Immature natural killer cell (primary cell): ENCODE measurements at places on chromosomes 12 and 14.

DNA sequence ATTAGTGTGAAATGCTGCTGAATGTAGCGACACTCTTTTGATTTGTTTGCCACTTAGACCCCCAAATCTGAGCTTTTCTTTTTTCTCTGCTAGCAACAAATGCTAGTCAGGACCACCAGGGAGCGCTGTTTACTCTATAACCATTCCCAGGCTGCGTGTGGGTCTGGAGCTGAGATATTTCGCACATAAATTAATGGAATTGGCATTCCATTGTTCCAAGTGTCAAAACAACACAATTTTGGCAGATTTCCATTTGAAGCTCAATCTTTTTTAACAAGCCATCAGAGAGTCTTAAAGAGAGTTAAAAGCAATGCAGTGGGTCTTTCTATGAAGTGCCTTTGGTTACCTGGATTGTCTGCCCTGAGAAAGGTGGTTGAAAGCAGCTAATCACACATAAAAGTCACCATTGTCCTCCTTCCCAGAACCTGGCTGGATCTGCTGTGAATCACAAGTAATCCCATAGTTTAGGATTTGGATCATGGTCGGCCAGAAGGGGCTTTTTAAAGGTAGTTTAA, 7.4 kb upstream of the TMEM132C start:
- H3K36me3 ChIP-seq = no peaks in the 10 kb centered on the region
- DNase-seq = peak; percentile 21
- no peaks in the 10 kb centered on the region for H3K4me1 ChIP-seq
- H3K27me3 ChIP-seq = peaks cover 4% of the 10 kb centered on the region

DNA sequence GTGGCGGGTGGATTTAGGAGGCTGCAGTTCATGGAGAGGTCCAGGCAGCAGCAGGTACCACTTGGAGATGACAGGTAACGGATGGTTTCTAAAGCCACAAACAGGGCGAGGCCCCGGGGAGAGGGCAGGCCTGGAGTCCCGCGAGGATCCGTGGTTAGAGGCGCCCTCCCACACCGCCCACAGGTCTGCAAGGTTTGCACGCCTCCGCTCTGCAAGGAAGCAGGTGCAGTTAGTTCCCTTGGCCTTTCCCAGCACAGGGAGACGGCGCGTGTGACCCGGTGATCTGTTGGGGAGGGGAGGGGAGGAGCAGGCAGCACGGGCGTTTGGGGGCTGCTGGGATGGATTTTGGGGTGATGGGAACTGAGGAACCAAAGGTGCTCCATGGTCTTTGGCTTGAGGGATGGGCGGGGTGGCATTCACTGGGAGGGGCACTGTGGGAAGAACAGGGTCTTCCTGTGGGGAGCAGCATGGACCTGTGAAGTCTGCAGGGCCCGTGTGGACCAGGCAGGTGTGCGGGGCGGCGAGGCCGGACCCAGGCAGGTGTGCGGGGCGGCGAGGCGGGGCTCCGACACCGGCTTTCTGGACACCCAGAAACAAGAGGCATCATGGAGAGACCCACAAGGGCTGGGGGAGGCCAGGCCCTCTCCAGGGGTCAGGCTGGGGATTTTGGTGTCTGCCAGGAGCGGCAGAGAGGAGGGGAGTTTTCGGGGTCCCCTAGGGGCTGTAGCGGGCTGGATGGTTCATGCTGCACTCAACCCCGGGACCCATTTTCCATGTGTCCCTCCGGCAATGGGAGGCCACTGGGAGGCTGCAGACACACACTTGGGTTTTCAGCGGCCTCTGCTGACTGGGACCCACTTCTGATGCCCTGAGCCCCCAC, 29.1 kb downstream of the NOC4L start:
- no peak for DNase-seq
- H3K27me3 ChIP-seq = peaks cover 2% of the 10 kb centered on the region
- H3K27ac ChIP-seq = no peak overlapping the region
- H3K4me1 ChIP-seq = no peaks in the 10 kb centered on the region

DNA sequence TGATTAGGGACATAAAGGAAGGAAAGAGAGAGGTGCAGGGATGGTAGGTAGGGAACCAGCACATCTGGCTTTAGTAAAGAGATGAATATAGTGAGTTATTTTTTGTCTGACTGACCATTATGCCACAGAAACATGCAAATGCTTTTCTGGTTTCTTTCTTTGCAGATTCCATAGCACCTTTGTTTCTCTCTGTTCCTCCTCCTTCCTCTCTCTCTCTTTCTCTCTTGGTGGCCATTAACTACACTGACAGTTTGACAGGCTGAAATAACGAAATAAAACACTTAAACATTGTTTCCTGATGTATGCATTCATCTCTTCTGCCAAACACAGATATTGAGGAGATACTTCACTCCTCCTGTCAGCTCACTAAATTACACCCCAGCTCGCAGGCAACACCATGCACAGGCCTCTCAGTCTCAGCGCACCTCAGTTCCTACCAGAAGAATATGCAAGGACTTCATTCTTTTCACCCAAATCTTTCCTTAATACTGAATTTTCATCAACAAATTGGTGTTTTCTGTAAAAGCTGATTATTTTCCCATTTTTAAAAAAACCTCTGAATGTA, 406.9 kb upstream of the SOX5 start:
- no peak for DNase-seq
- no peak overlapping the region for H3K4me3 ChIP-seq
- no peaks in the 10 kb centered on the region for H3K36me3 ChIP-seq
- no peaks in the 10 kb centered on the region for H3K4me1 ChIP-seq

DNA sequence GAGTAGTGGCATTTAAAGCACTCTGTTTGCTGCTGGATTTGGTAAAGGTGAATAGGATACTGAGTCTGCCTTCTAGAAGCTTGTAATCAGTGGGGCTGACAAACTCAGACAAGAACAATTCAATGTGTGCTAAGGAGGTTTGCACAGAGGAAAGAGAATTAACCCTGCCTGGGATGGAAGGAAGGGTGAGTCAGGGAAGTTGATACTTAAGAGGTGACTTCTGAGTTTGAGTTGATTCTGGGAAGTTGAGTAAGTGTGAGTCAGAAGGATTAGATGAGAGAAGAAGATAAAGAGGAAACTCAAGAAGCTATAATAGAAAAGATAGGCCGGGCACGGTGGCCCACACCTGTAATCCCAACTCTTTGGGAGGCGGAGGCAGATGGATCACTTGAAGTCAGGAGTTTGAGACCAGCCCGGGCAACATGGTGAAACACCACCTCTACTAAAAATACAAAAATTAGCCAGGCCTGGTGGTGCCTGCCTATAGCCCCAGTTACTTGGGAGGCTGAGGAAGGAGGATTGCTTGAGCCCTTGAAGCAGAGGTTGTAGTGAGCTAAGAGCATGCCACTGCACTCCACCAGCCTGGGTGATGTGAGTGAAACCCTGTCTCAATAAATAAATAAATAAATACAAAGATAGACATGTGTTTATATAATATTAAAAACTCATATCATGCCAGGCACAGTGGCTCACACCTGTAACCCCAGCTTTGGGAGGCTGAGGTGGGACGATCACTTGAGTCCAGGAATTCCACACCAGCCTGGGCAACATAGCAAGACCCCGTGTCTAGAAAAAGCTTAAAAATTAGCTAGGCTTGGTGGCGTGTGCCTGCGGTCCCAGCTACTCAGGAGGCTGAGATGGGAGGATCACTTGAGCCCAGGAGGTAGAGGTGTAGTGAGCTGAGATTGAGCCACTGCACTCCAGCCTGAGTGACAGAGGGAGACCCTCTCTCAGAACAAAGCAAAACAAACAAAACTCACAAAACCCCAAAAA, 126.8 kb upstream of the CPM start:
- H3K27ac ChIP-seq = no peak overlapping the region
- no peak overlapping the region for H3K4me3 ChIP-seq
- no peaks in the 10 kb centered on the region for H3K36me3 ChIP-seq
- no peaks in the 10 kb centered on the region for H3K4me1 ChIP-seq
- DNase-seq = no peak
- peaks cover 10% of the 10 kb centered on the region for H3K27me3 ChIP-seq

- no peaks in the 10 kb centered on the region for H3K36me3 ChIP-seq
- peaks cover 2% of the 10 kb centered on the region for H3K27me3 ChIP-seq
- no peak for DNase-seq
- H3K4me3 ChIP-seq = no peak overlapping the region
- H3K27ac ChIP-seq = no peak overlapping the region
These were observed 169.0 kb downstream of the PRIMA1 start for GRCh38 chr14:93619176-93619793.

DNA sequence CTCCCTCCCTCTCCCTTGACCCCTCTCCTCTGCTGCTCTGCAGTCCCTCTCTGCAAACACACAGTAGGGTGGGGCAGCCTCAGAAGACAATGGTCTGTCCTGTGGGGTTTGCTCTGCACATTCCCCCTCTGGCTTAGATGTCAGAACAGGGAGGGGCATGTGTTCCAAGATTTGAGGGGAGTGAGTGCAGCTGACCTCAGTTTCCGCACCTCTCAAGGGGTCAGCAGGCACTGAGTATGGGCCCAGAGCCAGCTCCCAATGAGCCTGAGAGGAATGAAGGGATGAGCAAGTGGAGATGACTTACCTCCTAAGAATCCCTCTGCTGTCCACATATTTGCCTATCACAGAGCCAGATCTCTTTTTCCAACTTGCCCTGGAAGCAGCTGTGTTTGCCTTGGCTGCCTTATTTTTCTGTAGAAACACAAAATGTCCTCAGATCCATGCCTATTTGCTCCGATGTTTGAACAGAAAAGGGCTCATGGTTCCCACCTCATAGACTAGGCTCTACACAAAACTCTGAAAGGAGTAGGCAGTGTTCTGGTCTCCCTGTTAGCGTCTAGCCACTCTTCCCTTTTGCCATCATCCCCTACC, 111.4 kb downstream of the CRACR2A start:
- H3K27me3 ChIP-seq = no peaks in the 10 kb centered on the region
- H3K27ac ChIP-seq = peak overlapping the region; percentile 73
- no peaks in the 10 kb centered on the region for H3K4me1 ChIP-seq
- H3K4me3 ChIP-seq = no peak overlapping the region

DNA sequence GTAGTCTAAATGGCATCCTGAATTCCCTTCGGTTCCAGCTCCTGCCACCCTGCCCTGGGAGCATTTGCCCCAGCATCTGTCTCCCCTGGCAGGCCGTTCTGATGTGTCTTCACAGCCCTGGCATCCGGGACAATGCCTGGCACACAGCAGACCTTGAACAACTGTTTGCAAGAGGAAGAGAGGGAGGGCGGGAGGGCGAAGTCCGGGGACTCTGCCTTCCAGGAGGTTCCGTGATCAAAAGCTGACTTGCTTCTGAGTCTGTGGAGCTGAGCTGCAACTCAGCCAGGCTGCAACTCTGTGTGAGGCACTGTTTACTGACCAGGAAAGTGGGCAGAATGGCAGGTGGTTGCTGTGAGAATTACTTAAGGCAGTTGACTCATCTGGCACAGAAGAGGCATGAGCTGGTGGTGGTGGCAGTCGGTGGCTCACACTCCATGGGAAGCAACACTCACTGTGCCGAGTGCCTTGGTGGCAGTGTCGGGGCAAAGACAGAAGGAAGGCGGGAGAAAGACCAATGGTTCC, 61.1 kb upstream of the DLK1 start:
- peaks cover 7% of the 10 kb centered on the region for H3K4me1 ChIP-seq
- no peaks in the 10 kb centered on the region for H3K36me3 ChIP-seq
- peaks cover 13% of the 10 kb centered on the region for H3K27me3 ChIP-seq

GRCh38 chr12:131816495-131816894, 11.7 kb upstream of the MMP17 start:
- peaks cover 6% of the 10 kb centered on the region for H3K36me3 ChIP-seq
- no peak overlapping the region for H3K27ac ChIP-seq
- no peak overlapping the region for H3K4me3 ChIP-seq
- no peaks in the 10 kb centered on the region for H3K4me1 ChIP-seq
- peaks cover 2% of the 10 kb centered on the region for H3K27me3 ChIP-seq
- DNase-seq = no peak

DNA sequence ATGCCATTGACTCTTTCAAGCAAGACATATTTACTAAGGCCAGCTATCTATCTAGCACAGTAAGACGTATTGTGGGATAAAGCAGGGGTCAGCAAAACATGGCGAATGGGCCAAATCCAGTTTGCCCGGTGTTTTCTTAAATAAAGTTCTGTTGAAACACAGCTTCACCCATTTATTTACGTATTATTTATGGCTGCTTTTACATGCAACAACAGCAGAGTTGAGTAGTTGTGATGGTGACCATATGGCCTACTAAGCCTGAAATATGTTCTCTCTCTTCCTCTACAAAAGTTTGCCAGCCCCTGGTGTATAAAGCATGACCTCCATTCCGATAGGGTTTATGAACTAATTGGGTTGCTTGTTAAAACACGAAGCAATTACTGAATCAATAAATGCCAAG, 322.1 kb downstream of the CCDC91 start:
- no peak overlapping the region for H3K4me3 ChIP-seq
- DNase-seq = no peak
- H3K36me3 ChIP-seq = no peaks in the 10 kb centered on the region
- H3K27ac ChIP-seq = no peak overlapping the region
